ENCODE measurements at places on chromosomes 1 and 21.

- no peak for DNase-seq
- no peaks in the 10 kb centered on the region for H3K36me3 ChIP-seq
- no peak overlapping the region for H3K27ac ChIP-seq
- no peaks in the 10 kb centered on the region for H3K4me1 ChIP-seq
- no peak overlapping the region for H3K4me3 ChIP-seq
These were observed 26.5 kb downstream of the BCL9 start for GRCh38 chr1:147567594-147568381.

DNA sequence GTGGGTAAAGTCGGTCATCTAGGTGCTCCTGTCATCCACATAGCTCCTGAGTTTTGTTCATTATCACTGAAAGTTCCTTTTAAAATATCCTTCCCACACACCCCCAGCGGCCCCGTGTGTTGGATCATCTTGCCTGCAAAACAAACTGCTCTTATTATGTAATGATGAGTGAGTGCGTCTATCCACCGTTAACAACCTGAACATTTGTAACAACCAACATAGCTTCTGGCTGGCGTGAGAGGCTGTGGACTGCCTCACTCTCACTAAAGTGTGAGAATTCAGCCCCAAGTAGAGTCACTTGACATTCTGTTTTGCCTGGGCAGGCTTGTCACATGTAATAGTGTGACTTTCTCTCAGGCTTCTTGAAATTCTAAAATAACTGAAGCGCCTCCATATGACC is 14.5 kb upstream of the KCNA2 start:
- no peaks in the 10 kb centered on the region for H3K36me3 ChIP-seq
- H3K27me3 ChIP-seq, result no peaks in the 10 kb centered on the region
- H3K4me3 ChIP-seq, result no peak overlapping the region
- H3K4me1 ChIP-seq, result peaks cover 33% of the 10 kb centered on the region

DNA sequence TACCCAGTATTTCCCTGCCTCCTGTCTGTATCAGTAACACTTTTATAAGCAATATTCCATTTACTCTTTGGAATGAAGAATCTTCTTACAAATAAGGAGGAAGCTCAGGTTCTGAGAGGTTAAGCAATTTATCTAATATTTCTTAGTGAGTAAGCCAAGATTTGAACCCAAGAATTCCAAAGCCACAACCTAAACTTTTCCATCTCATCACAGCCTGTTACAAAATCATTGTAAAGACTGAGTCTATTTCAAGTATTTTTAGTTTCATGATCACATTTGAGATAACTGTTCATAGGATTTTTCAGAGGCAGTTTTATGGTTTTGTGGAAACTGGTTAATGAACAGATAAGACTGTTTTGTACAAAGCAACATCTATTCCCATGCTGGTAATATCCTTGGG is 29.8 kb upstream of the HHAT start:
- no peak overlapping the region for H3K4me3 ChIP-seq
- no peaks in the 10 kb centered on the region for H3K4me1 ChIP-seq
- H3K27me3 ChIP-seq, result peaks cover 9% of the 10 kb centered on the region
- DNase-seq, result no peak
- H3K27ac ChIP-seq, result no peak overlapping the region

GRCh38 chr1:61640531-61641530 is 84.1 kb downstream of the TM2D1 start:
- no peak for DNase-seq
- H3K4me3 ChIP-seq, result peak overlapping the region; percentile 18
- H3K4me1 ChIP-seq, result peaks cover 2% of the 10 kb centered on the region
- H3K36me3 ChIP-seq, result no peaks in the 10 kb centered on the region

DNA sequence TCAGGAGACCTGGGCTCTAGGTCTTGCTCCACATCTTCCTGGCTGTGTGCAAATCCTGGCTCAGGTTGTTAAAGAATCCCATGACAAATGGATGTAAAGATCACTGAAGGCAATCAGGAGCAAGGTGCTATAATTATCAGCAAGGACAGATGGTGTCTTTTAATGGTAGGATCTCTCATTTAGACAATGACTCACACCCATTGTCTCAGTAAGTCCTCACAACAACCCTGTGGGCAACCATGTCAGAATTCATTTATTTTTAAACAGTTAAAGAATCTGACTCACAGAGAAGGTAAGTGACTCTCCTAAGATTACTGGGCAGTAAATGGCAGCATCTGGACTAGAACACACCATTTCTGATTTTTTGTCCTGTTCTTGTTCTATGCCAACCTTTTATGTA is 32.8 kb downstream of the RNASEL start:
- peaks cover 3% of the 10 kb centered on the region for H3K27me3 ChIP-seq
- H3K4me1 ChIP-seq, result no peaks in the 10 kb centered on the region
- no peak overlapping the region for H3K27ac ChIP-seq

- H3K4me1 ChIP-seq, result no peaks in the 10 kb centered on the region
- DNase-seq, result no peak
- H3K36me3 ChIP-seq, result peaks cover 59% of the 10 kb centered on the region
- H3K27ac ChIP-seq, result no peak overlapping the region
These were observed 55.9 kb downstream of the MACO1 start for GRCh38 chr1:25486602-25487001.

DNA sequence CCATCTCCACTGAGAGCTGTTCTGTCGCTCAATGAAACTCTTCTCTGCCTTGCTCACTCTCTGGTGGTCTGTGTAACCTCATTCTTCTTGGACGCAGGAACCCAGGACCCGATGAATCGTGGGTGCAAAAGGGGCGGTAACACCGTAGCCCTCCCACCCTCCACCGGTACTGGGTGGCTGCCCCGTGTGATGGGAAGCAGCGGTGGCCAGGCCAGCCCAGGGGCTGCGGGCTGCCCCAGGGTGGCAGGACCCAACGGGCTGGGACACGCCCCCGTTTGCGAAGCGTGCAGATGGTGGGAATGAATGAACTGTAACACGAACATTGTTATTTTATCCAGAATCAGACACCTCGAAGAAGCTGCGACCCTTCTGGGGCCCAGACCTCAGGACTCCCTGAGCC is 92.3 kb upstream of the BACE2 start:
- peaks cover 4% of the 10 kb centered on the region for H3K27me3 ChIP-seq
- no peak overlapping the region for H3K27ac ChIP-seq
- no peaks in the 10 kb centered on the region for H3K4me1 ChIP-seq
- H3K36me3 ChIP-seq, result no peaks in the 10 kb centered on the region
- no peak overlapping the region for H3K4me3 ChIP-seq

DNA sequence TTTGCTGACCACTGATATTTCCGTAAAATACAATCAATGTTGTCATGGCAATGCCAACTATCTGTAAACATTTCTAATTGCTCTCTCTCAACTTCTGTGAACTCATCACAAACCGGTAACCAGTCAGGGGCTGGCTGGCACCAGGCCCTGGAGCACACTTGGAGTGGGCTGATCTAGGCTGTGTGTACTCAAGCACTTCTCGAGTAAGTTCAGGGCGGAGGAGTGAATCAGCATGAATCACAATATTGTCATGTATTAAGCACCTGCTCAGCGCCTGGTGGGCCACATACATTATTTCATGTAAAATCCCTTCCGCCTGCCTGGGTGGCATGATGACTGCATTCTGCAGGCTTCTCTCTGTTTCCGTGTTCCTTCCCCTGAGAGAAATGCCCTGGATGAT is 212.4 kb downstream of the FOXD2 start:
- no peaks in the 10 kb centered on the region for H3K4me1 ChIP-seq
- no peak overlapping the region for H3K4me3 ChIP-seq
- DNase-seq, result no peak
- no peaks in the 10 kb centered on the region for H3K27me3 ChIP-seq

DNA sequence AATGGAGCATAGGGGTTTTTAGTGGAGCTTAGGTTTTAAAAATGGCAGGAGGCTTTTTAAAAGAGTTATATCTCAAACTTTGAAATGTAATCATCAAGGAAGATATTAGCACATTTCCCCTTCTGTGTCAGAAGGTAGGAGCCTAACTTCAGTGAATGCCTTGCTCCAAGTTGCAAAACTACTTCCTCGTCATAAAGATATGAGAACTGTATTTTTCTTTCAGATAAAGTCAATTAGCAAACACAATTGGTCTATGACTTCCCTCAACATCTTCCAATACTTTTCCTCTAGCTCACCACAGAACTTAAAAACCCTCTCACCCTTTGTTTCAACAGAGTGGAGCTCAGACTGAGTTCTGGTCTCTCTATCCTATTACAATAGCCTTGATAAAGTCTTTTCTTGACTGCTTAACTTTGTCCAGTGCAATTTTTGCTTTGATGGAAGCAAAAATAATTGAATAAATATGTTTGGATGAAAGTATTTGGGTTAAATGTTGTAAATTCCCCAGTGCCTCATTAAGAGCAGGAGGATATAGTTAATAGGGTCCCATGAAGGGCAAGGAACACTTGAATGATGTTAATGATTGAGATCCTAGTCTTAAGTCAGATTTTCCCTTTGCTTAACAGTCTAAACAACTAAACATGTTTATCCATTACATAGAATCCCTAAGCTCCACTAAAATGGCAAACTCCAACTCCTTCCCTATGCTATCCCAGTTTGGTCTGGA is 58.9 kb downstream of the TNFSF18 start:
- H3K27me3 ChIP-seq, result no peaks in the 10 kb centered on the region
- no peak for DNase-seq
- no peak overlapping the region for H3K4me3 ChIP-seq
- no peaks in the 10 kb centered on the region for H3K36me3 ChIP-seq
- H3K27ac ChIP-seq, result no peak overlapping the region
- no peaks in the 10 kb centered on the region for H3K4me1 ChIP-seq

DNA sequence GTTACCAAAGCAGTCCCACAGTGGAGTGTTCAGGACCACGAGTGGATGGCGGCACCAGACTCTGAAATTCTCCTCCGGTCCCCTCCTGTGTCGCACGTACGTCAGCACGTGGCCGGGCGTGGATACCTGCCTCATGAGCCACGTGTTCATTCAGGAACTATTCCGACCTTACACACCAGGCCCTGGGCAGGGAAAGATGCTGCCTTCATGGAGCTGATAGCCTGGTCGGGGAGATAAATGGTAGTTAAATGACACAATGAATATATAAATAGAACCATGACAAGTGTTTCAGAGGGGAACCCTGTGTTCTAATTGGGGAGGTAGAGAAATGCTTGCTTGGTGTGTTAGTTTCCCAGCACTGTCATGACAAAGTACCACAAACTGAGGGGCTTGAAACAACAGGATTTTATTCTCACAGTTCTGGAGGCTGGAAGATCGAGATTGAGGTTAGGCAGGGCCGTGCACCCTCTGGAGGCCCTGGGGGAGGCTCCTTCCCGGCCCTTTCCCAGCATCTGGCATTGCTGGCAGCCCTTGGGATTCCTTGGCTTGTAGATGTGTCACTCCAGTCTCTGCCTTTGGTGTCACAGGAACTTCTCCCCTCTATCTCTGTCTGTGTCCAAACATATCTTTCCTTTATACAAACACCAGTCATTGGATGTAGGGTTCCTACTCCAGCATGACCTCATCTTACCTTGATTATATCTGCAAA is 28.9 kb upstream of the GPR137B start:
- no peaks in the 10 kb centered on the region for H3K27me3 ChIP-seq
- peaks cover 6% of the 10 kb centered on the region for H3K4me1 ChIP-seq
- H3K36me3 ChIP-seq, result no peaks in the 10 kb centered on the region

GRCh38 chr1:6834366-6834765 is 49.1 kb downstream of the CAMTA1 start:
- H3K4me3 ChIP-seq, result no peak overlapping the region
- DNase-seq, result no peak
- H3K27me3 ChIP-seq, result no peaks in the 10 kb centered on the region
- H3K36me3 ChIP-seq, result peaks cover 4% of the 10 kb centered on the region
- no peaks in the 10 kb centered on the region for H3K4me1 ChIP-seq

DNA sequence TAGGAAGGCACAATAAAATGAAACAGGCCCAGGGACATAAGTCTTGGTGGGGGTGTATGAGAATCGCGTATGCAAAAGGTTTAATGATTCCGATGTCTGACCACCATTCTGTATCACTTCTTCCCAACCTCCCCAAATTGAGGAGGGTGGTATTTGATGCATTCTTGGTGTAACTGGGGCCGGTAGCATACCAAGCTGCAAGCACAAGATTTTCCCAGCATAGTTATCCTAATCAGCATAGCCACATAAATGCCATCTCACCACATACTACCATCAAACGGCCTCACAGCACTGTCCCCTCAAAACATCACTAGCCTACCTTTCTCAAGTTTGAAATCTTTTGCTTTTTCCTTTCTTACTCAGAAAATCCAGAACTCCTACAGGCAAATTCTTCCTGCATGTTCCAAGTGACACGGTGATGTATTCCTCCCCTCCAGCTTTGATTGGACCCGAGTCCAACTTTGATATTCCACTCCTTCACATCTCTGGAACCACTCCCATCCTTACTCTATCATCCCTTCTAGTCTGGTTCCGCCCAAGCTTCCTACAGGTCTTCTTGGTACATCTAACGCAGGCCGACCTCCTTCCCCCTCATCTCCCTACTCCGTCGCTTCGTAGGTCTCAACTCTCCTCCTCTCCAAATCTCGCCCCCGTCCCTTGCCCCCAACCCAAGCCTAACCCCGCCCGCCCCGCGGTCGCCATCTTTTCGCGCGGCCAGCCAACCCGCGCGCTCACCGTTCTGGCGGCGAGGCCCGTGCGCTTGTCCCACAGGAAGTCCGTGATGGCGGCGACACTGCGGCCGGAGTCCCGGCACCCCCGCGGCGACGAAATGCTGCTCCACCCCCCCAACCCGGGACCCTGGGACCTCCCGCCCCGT is 600 bp downstream of the CLK2 start:
- peaks cover 20% of the 10 kb centered on the region for H3K4me1 ChIP-seq
- peak overlapping the region; percentile 78 for H3K4me3 ChIP-seq
- peaks cover 7% of the 10 kb centered on the region for H3K36me3 ChIP-seq
- peak overlapping the region; percentile 67 for H3K27ac ChIP-seq
- no peaks in the 10 kb centered on the region for H3K27me3 ChIP-seq
- no peak for DNase-seq

DNA sequence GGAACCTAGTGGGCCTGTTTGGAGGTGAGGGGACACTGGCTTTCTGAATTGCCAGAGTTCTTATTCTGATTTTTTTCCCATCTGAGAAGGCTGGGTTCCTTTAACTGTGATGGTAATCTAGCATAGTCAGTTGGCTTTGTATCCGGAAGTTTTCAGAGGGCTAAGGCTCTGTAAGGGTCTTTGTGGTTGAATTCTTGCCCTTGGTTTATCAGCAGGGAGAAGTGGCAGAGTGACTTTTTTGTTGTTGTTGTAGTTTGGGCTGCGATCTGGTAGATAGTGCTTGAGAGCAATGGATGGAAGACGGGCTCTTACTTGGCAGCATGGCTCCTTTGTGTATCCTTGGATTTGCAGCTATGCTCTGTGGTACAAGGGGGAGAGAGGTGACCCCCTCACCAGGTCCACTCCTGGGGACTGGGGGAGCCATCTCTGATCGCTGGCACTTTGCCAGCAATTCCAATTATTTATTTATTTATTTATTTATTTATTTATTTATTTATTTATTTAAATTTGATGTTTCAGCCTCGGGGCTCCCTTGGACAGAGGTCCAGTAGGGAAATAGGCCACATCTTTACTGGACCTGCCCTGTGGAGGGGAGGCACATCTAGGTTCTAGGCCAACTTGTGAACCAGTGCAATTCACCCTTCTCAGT is 18.5 kb downstream of the TCP10L start:
- H3K4me1 ChIP-seq, result peaks cover 14% of the 10 kb centered on the region
- no peaks in the 10 kb centered on the region for H3K27me3 ChIP-seq
- no peak overlapping the region for H3K4me3 ChIP-seq
- DNase-seq, result no peak
- H3K27ac ChIP-seq, result no peak overlapping the region

All from T-cell (primary cell).